Frontal cortex (tissue), 4 donors: ENCODE measurements at places on chromosomes 2 and 18.

GRCh38 chr2:16478434-16479210 lies 187.0 kb downstream of the CYRIA start:
- DNase-seq = no peak

- no peak for DNase-seq
Measured at GRCh38 chr2:235031686-235032373, 80.0 kb downstream of the SH3BP4 start.

DNA sequence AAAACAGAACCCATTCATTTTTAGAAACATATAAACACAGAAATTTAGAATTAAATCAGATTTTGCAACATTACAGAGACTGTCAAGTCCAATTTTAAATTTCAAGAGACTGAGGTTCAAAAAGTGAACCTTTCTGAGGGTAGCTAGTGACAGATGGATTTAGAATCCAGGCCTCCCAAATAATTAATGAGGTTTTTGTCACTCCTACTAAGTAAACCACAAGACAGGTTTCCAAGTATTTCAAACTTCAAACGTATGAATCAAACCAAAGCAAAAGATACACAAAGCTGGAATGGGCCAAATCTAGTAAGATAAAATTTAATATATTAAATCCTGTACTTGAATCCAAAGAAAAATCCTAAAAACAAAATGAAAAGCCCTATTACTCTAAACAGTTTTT lies 25.3 kb downstream of the PPP4R3B start:
- DNase-seq = no peak

DNA sequence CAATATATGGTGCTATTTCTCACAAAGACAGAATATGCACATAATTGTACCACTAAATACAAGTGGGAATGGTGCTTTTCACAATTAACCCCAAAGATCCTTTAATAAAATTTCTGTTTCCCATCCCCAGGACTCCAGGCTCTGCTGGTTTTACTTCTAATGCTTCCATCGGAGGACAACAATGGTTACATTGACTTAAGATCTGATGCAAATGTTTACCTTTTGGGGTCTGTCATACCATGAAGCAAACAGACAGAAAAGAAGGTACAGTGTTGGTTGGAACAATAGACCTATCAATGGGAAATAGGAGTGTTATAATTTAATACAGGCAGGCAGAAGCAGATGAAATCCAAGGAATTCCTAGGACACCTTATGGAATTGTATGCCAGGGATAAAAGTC lies 105.7 kb downstream of the UPP2 start:
- DNase-seq = no peak

DNA sequence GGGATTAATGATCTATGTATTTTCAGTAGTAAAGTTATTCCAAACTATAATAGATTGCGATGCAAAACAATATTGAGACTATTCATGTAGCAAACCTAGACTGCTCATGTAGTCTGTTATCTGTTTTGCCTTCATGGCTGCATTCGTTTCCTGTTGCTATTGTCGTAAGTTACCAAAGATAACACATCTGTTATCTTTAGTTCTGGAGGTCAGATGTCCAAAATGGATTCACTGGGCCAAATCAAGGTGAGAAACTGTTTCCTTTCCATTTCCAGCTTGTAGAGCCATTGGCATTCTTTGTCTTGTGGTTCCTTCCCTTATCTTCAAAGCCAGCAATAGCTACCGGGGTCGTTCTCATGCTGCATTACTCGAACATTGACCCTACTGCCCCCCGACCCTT lies 20.9 kb downstream of the ITGAV start:
- DNase-seq = no peak

DNA sequence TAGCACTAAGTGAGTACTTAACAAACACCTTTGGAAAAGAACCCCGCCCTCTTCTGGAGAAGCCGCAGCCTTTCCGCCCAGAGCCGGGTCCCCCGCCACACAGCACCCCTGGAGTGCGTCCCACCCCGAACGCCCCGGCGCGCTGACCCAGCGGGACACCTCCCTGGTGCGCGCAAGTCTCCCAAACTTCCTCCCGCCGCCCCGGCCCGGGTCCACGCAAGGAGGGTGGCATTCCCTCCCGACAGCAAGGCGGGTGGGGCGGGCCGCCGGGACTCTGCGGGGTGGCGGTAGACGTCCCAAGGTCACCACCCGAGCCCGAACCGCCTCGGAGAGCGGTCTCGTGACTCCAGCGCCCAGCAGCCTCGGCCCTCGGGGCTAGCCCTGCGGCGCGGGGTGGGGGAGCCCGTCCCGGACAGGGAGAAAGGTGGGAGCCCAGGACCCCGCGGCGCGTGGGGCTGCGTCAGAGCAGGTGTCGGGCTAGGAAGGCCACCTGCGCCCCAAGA lies 598 bp downstream of the CCDC93 start:
- peak; percentile 62 for DNase-seq

GRCh38 chr2:160141419-160141818 lies 58.7 kb downstream of the ITGB6 start:
- no peak for DNase-seq

GRCh38 chr2:98692090-98693054 lies 38.6 kb downstream of the MGAT4A start:
- DNase-seq = no peak

DNA sequence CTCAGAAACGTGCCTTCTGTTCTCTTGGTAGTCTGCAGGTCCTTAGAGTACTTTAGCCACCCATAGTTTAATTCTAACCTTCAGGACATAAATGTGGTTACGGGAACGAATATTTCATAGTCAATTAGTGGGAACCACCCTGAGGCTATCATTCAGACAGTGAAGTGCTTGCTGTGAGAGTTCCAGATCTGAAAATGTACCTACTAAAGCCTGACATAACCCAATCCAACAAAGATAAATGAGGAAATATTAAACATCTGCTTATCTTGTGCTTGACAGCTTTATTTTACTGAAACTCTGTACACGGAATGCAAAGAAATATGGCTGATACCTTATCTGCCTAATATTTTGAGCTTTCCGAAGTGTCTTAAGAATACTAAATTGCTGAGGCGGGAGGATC lies 43.0 kb downstream of the RAB27B start:
- no peak for DNase-seq

- no peak for DNase-seq
Measured at GRCh38 chr2:239272626-239273025, 128.2 kb downstream of the HDAC4 start.

GRCh38 chr18:54783139-54783538 lies 45.1 kb upstream of the RAB27B start:
- DNase-seq = no peak

DNA sequence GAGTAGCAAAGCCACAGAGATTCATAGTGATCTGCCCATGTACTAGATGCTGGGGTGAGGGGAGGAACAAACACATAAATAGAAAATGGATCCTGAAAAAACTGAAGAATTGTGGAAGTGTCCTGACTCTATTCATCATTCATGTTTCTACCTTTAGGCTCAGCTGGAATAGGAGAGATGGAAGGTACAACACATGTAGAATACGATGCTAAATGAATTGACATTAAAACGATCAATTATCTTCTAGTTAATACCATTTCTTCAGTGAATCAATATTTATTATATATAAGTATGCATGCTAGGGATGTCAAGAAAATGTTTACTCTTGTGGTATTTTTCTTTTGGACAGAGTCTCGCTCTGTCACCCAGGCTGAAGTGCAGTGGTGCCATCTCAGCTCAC lies 159.1 kb downstream of the IRS1 start:
- DNase-seq = no peak

- DNase-seq = no peak
Measured at GRCh38 chr2:237629739-237630138, 2.4 kb downstream of the LRRFIP1 start.

DNA sequence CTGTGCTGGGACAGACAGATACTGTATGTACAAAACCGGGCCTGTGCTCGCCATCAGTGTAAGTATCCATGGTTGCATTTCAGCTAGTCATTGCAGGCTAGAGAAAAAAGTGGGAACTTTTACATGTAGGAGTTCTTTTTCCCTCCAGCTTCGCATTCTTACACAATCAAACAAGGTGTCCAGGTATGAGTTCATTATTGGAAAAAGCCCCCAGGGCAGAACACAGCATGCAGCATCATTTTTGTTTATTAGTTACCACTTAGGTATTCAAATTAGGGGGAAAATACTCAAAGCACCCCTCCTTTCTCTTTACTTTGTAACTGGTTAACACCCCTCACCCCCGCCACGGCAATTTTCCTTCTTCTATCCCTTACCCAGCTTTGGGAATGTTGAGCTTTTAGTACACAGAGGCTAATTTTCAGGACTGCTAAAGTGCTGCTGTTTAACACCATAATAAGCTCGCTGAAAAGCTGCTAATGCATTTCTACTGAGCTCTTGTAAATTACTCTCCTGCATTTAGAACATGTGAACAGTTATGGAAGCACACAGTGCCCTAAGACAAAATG lies 13.6 kb downstream of the UPP2 start:
- DNase-seq = no peak

DNA sequence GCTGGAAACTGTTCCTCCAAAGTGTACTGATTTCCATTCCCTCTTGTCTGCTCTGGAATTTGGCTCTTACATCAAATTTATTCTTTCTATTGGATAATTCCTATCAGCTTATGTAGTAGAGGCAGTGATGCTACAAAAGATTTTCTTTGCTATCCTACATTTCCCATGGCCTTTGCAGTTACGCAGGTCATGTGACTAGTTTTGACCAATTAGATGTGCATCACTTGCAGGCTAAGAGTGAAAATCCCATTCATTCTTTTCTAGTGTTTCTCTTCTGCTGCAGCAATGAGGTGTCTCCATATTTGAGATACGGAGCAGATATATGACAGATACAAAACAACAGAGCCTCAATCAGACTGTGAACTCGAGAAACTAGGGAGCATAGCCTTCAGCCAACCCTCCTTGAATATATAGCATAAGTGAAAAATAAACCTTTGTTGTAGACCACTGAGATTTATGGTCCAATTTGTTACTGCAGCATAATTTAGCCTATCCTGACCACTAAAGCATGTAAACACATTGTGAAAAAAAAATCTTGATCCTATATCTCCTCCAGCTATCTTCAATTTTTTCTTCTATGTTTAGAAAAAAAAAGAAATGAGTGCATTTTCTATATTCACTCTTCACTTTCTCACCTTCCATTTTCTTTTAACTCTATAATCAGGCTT lies 102.0 kb downstream of the HNMT start:
- no peak for DNase-seq
